ENCODE measurements at places on chromosomes 11 and 22. TPM values are rescaled to one million over a fixed set of nuclear protein-coding genes. Genes with fewer than 3 reads are reported as not detected.

Gene C1QTNF4
- total RNA-seq: not detected

Gene CEND1
- total RNA-seq: not detected

DNA sequence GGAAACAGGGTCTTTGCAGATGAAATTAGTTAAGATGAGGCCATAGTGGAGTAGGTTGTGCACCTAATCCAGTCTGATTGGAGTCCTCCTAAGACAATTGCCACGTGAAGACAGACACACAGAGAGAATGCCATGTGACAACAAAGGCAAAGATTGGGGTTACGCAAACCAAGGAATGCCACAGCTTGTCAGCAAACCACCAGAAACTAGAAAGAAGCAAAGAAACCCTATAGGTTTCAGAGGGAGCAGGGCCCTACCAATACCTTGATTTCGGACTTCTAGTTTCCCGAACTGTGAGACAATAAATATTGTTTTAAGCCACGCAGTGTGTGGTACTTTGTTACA, 8.2 kb upstream of the LAYN start:
- no peak for DNase-seq

Gene EMID1
- total RNA-seq: 14.2 TPM

DNA sequence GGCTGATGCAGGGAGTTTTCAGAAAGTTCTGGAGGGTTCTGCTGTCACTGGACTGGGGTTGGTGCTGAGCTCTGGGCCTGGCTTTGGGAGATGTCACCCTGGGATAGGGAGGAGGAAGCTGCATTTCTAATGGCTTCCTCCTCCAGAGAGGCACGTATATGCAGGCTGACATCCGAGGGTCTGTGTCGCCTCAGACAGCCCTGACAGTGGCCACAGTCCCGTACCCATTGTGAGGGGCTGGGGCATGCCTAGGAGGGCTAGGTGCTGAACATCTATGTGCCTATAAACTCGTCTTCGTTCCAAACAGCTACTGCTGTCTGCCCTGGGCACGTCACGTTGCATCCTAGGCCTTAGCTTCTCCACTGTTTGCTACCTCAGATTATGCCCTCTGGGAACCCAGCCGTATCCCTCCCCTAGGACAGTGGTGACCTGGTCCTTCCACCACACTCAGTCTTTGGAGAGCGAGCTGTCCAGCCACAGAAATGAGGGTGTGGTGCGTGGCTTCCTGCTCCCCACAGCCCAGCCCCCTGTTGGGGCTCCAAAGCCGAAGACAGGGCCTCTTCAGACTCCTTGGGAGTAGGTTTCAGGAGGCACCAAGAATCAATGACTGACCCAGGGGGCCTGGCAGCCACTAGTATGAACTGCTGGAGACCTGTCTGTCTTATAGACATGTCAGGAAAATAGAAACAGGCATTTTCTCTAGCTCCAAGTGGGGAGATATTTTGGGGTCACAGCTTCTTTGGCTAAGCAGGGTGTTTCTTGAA, 26.4 kb downstream of the ADAMTS15 start:
- no peak for DNase-seq

Data from upper lobe of left lung (tissue), 6 donors.